ENCODE measurements at places on chromosomes 7 and 10.

GRCh38 chr7:25347360-25348066, 119.2 kb upstream of the NPVF start:
- no peak for DNase-seq

DNA sequence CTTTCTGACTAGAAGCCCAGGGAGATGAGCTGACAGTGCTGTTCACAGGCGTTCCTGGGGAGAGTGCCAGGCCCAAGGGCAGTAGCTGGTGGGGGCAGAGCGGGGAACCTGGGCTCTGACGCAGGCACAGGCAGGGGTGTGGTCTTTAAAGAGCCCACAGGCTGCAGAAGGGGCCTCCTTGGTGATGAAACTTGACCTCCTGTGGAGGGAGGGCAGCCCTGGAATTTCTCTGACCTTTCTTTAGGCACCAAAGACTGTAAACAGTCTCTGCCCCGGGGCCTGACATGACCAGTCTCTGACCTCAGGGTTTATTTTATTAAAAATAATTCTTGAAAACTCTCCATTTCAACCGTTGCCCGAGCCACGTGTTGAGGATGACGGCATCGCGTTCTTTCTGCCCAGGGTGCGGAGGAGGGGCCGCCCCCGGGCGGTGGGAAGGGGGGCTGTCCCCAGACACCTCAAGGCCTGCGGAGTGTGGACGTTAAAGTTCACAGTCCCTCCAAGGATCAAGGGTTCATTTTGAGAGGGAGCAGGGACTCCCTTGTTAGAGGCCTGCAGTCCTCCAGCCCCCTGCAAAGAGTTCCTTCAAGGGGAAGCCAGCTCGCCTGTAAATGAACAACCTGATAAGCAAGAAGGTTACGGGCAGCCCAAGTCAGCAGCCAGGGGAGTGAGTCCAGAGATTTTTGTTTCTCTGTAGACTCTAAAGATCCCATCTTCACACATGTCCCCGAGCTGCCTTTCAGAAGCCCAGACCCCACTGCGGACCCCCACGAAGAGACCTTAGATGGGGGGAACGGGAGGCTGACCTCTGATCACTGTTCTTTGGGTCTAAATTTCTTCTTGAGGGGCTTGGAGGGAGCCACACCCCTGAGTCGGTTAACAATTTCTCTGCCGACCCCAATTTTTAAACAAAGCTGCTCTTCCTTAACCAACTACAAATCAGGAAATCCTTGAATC, 128.9 kb downstream of the VIPR2 start:
- no peak for DNase-seq

DNA sequence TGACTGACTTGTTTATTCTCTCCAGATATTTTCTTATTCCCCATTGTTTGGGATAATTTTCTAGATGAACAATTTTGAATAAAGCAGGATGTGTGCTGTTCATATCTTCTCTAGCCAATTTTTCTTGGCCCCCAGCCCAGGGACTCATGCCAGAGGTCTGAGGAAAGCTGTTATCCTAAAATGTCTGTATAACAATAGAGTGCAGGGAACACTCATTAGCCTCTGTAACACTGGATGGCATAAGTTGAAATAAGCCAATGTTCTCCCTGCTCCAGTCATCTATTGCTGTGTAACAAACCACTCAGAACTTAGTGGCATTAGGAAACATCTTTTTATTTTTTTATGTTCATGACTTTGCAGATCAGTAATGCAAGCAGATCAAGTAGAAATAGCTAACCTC, 121.7 kb upstream of the TRIM24 start:
- DNase-seq = no peak

GRCh38 chr7:158646766-158647474, 57.7 kb downstream of the NCAPG2 start:
- DNase-seq = no peak

- no peak for DNase-seq
Measured at GRCh38 chr7:102028206-102028826, 210.9 kb downstream of the CUX1 start.

- no peak for DNase-seq
Measured at GRCh38 chr10:32057036-32057372, 779 bp upstream of the KIF5B start.

- DNase-seq = no peak
Measured at GRCh38 chr7:52961084-52961483, 74.3 kb upstream of the POM121L12 start.

DNA sequence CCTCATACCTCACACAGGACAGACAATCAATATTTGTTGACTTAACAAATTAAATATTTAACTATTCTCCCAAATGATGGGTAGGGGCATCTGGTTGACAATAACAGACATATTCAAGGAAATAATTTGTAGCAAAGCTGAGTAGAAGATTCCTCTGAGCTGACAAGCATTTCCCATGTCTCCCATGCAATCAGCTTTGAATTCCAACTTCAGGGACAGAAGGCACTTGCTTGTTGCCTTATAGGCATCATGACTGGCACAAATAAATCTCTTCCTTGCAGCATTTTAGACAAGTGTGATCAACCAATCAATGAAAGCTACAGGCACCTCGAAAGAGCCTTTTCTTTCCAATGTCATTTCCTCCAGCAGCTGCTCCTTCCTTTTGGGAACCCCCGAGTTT, 146.0 kb downstream of the PDE1C start:
- DNase-seq = no peak

DNA sequence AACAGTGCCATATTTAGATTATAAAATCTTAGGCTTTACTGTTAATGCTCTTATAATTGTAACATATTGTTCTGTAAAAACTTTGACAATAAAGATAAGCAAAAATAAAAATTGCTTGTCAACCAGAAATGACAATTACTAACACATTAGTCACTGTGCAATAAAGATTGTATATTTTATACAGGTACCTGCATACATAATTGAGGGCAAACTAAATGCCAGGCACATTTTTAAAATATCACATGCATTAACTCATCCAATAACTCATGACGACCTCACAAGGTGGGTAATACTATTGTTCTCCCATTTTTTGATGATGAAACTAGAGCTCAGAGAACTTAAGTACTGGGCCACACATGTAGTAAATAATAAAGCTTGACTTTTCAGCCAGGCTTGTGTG, 1020.2 kb upstream of the C7orf33 start:
- no peak for DNase-seq

DNA sequence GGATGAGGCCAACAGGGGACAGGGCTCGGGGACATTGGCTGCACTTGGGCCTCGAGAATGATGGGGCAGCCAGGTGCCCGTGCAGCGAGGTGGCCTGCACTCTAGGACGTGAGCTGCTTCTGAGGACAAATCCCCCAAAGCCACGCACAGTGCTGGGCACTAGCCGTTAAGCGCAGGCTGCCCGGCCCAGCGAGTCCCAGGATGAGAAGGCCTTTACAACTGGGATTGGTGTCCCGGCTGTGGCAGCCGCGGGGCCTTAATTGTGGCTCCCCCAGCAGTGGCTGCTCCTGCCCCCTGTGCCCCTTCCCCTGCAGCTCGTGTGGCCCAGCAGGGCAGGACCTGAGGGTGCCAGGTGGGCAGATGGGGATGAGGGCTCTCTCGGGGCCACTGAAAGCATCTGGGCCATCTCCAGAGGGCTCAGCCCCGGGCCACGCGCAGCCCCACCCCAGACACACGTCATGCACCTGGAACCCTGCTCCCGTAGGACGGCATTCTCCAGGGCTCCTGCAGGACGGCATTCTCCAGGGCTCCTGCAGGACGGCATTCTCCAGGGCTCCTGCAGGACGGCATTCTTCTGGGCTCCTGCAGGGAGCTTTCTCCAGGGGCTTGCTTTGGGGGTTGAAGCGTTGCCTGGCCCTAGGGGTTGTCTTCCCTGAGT, 6.6 kb downstream of the PWWP2B start:
- DNase-seq = no peak

GRCh38 chr7:66800591-66800990, 60.1 kb downstream of the RABGEF1 start:
- no peak for DNase-seq

DNA sequence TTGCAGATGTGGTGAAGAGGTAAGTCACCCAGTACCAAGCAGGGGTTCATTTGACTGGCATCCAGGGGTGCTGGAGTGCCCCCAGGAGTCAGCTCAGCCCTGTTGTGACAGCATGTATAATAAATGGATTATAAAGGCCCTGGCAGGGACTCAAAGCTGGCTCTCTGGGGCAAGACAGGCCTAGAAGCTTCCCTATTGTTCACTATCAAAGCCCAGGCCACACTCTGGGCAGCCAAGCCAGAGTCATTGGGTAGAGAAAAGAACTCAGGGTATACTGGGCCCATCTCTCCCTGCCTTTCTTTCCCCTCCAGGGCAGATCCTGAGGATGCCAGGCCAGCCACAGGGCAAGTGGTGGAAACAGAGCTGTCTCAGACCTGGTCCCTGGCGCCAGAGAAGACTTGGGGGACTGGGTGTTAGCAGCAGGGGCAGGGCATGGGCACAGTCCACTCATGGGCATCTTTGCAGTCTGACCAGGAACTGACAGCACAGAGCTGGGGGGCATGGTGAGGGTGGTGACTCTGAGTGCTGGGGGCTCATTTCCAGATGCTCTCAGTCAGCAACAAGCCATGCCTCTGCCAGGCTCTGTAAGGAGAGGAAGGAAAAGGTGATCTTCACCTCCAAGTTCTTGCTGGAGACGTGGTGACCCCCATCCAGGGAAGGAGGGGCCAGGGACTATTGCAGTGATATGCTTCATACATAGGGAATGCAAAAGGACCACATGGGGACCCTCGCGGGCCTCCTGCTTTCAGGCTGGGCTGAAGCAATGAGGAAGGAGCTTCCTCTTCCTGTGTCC, 11.7 kb downstream of the RBP3 start:
- no peak for DNase-seq

- DNase-seq = no peak
Measured at GRCh38 chr7:42237811-42238541, 967 bp upstream of the GLI3 start.

DNA sequence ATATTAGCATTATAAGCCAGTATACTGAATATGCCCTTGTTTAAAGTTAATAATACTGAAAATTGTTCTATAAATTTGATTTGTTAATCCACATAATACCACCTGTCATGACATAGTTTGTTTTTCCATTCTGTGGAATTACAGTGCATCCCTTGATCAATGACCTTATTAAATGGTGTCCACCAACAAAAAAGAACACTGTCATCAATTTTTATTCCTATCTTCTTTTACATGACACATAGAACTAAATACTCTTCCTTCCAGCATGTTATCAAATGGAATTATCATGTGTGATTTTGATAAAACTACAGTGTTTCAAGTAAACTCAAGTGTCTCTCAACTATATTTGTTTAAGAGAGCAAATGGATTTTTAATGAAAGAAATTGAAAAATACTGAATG, 221.8 kb upstream of the MBL2 start:
- DNase-seq = no peak

DNA sequence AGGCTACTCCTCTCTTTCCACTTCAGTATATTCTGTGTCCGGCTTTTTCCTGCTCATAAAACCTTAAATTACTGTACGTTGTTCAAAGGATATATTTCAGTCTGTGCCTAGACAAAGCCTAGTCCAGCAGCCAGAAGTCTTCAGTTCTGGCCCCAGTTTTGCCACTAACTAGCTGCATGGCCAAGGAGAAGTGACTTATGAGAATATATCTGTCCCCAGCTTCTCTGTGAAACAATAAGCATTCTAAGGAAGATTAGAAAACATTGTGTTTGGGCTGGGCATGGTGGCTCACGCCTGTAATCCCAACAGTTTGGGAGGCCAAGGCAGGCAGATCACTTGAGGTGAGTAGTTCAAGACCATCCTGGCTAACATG, 105.0 kb upstream of the HDAC9 start:
- no peak for DNase-seq

DNA sequence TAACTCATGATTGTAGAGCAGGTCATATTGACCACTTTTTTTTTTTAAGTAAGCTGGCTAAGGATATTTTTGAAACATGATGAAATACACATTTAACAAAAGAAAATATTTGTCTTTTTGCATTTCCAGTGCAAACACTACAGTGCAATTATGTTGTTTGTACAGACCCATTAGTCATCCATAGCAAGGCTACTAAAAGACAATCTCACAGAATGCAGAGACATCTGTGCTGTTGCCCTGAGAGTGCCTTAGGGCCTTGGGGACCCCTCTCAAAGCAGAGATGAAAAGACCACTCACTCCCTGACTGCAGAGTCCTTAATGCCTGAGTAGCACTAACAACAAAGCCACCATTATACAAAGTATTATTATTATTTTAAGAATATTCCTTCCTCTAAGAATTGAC, 104.5 kb downstream of the NRCAM start:
- DNase-seq = no peak

DNA sequence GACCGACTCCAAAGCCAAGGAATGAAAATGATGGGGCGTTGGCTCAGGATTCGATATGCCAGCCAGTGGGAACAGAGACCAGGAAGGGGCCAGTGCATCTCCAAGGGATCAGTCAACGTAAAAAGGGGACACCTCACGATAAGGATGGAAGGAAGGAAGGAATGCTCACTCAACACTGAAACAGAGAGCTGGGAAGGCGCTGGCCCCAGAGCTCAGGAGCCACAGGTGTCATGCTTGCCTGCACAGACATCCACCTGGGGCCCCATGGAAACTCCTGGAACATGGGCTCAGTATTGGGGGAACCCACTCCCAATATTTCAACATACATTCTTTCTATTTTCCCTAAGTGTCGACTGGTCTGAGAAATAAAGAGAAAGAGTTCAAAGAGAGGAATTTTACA, 5.3 kb downstream of the MMRN2 start:
- DNase-seq = no peak

GRCh38 chr10:110413903-110414547, 83.7 kb upstream of the DUSP5 start:
- no peak for DNase-seq

DNA sequence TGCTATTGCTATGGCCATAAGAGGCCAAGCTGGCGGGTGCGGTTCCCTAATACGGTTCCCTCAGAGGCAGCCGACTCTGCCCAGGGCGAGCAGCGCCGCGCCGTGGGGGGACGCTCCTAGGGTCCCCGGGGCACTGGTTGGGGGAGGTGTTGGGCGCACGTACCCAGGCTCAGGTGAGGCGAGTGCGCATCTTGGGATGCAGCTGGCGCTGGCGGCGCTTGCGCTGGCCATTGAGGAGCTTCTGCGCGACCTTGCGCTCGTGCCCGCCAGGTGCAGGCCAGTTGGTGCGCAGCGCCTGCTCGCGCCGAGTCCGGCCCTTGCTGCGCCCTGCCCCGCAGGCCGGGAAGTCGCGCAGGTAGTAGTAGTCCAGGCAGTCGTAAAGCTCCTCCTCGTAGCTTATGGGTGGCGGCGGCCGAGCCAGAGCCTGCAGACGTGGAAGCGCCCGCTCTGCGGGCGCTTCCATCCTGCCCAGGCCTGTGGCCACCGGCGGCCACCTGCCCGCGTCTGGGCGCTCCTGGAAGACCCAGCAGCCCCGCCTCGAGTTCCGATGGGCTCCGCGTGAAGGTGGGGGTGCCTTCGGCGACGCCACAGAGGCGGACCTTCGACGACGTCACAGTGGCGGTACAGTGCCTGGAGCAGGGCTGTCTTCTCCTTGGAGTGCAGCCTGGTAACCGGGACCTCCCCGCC, at the start of gene NUPR2:
NUPR2 (minus strand) TSS at position 566 of the 687 bp plus-strand sequence; CDS start at position 463, 103 bp downstream.
- no peak for DNase-seq

GRCh38 chr10:130741901-130742855, 569.3 kb downstream of the TCERG1L start:
- DNase-seq = no peak
